Esophagus squamous epithelium (tissue), 5 donors: ENCODE measurements at places on chromosomes 6 and 20.

DNA sequence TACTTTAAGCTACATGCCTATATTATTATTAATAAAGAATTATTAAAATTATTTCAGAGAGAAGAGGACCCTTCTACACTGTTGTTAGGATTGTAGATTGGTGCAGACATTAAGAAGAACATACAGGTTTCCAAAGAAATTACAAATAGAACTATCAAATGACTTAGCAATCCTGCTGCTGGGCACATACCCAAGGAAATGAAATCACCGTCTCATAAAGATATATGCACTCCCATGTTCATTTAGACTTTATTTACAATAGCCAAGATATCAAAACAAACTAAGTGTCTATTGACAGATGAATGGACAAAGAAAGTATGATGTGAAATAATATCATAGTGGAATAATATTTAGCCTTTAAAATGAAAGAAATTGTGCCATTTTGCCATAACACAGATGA is 687.7 kb upstream of the POU3F2 start:
- H3K36me3 ChIP-seq, result no peaks in the 10 kb centered on the region
- no peaks in the 10 kb centered on the region for H3K27me3 ChIP-seq

DNA sequence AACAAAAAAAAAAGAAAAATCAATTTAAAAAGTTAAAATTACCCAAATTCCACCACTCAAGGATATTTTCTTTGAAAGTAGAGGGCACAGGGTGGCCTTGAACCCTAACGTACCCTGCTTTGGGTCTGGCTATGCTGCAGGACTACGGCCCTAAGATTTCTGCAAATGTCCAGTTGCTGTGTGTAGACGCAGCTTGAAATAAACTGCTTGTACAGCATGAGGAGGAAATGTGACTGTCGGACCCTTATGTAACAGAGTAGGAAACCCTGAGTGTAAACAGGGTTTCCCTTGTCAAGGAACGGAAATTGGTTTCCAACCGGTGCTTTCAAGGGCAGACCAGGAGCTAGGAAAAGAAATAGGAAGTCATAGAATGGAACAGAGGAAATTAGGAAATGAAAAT is 60.7 kb upstream of the SHLD1 start:
- H3K27me3 ChIP-seq, result no peaks in the 10 kb centered on the region
- no peak overlapping the region for H3K4me3 ChIP-seq
- H3K27ac ChIP-seq, result no peak overlapping the region

GRCh38 chr6:45970326-45970725 is 45.3 kb downstream of the CLIC5 start:
- H3K27me3 ChIP-seq, result no peaks in the 10 kb centered on the region
- H3K36me3 ChIP-seq, result no peaks in the 10 kb centered on the region
- DNase-seq, result no peak
- no peak overlapping the region for H3K4me3 ChIP-seq
- H3K27ac ChIP-seq, result no peak overlapping the region

DNA sequence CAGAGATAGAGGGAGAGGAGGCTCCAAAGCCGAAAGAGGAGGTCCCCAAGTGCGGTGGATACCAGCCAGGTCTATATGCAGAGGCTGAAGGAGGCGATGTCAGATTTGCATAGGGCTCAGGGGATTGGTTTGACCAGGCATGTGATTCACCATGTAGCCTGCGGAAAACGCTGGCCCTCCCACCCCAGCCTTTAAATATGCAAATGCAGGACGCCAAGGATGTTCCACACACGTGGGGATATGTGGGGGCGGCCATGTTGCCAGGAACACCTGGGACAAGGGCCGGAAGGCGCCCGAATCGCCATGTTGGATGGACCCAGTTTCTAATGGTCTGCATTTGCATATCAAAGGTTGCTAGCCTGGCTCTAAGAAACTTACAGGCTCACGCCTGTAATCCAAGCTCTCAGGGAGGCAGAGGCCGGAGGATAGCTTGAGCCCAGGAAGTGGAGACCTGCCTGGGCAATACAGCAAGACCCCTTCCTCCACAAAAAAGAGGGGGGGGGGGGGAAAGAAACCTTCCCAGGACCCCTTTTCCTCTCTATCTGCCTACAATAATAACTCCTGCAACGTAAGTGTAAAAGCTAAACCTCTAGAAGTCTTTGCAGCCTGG is 110.5 kb downstream of the TULP4 start:
- no peak for DNase-seq
- no peak overlapping the region for H3K4me3 ChIP-seq
- H3K27me3 ChIP-seq, result no peaks in the 10 kb centered on the region
- H3K36me3 ChIP-seq, result no peaks in the 10 kb centered on the region
- H3K27ac ChIP-seq, result no peak overlapping the region
- H3K4me1 ChIP-seq, result no peaks in the 10 kb centered on the region

DNA sequence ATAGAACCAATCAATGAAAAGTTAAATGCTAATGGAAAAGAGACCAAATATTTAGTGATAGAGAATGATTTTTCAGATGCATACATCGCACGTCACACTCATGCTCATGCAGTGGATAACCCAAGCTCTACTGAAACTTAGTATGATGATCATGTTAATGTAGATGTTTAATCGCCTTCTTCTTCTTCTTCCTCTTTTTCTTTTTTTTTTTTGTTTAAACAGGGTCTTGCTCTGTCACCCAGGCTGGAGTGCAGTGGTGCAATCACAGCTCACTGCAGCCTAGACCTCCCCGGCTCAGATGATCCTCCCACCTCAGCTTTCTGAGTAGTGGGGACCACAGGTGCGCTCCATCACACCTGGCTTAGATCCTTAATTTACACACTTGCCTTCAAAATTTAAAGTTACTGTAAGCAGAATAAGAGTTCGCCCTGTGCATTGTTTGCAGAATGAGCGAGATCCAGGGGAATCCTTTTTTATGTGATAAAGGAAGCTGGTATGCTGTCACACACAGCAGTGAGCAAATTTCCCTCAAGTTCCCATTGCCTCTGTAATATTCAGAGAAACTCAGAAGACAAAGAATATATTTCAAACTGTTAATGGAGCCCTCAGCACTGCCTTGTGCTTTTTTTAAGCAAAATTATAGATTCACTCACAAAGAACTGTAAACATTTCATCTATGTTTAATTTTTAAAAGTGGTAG is 194.2 kb upstream of the SGK1 start:
- no peak for DNase-seq
- H3K4me3 ChIP-seq, result no peak overlapping the region
- H3K27ac ChIP-seq, result peak overlapping the region; percentile 36
- H3K27me3 ChIP-seq, result no peaks in the 10 kb centered on the region

DNA sequence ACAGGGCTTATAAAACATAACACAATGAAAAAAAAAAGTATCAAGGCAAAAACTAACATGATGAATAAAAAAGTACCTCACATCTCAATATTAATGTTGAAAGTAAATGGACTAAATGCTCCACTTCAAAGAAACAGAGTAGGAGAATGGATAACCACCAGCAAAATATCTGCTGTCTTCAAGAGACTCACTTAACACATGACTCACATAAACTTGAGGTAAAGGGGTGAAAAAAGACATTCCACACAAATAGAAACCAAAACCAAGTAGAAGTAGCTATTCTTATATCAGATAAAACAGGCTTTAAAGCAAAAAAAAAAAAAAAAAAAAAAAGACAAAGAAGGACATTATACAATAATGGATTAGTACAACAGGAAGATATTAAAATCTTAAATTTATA is 86.9 kb downstream of the TBC1D32 start:
- no peaks in the 10 kb centered on the region for H3K27me3 ChIP-seq
- no peaks in the 10 kb centered on the region for H3K4me1 ChIP-seq
- no peak overlapping the region for H3K27ac ChIP-seq
- no peak for DNase-seq
- no peak overlapping the region for H3K4me3 ChIP-seq
- peaks cover 17% of the 10 kb centered on the region for H3K36me3 ChIP-seq

GRCh38 chr20:35320396-35321126 is 28.3 kb upstream of the FAM83C start:
- DNase-seq, result no peak
- no peak overlapping the region for H3K4me3 ChIP-seq
- H3K4me1 ChIP-seq, result peaks cover 4% of the 10 kb centered on the region
- no peaks in the 10 kb centered on the region for H3K36me3 ChIP-seq
- H3K27me3 ChIP-seq, result no peaks in the 10 kb centered on the region

DNA sequence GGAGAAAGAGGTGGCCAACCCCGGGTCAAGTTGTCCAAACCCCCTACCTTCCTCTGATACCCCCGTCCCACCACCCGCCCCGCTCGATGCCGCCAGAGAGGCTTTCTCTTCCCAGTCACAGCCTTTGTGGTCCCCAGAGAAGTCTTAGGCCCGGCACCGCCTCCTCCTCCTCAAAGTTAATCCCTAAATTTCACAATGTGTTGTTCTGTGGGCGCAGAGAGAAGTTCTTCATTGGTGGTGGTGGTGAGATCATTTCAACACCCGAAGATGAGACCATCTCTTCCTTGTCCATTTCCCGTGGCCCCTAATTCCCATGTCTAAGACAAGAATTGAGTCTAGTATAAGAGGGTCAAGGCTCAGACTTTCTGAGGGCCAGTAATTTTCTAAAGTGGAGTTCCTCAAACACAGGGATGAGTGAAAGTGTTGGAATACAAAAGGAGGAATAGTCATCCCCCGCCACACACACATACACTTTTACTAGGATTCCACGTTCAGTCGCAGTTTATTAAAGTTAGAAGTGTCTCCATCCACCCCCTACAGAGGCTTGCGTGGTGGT is 10.4 kb downstream of the TRIM31 start:
- peaks cover 22% of the 10 kb centered on the region for H3K4me1 ChIP-seq
- no peaks in the 10 kb centered on the region for H3K27me3 ChIP-seq
- peak overlapping the region; percentile 89 for H3K27ac ChIP-seq
- DNase-seq, result no peak

DNA sequence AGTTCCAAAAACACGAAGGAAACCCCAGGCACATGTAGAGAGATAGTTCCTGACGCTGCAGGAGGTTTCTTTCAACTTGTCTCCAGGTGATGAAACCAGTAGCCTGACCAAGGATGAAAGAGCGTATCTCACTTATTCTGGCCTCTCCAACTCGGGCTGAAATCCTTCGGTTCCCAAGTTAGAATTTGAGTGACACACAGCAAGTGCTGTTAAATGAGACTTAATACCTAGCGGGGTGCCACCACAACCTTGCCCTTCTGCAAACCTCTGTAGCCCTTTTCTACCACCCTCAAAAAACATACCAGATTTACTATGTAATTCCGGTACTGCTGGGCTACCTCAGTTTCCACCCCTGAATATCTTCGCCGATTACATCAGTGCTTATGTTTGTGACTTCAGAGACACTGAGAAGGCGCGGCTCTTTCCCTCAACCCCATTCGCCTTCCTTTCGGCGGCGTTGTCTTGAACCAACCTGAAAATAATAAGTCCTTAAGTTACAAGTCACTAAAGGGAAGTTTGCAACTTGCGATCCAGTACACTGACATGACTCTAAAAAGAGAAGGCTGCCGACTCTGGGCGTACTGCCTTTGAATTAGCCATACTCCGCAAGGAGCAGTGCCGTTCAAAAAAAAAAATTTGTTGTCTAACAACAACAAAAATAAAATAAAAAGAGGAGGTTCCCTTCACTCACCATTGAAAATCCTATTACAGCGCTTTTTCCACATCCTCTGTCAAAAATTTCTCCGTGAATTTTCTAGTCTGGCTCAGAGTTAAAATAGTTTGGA is 194.9 kb upstream of the ZNF184 start:
- H3K36me3 ChIP-seq, result no peaks in the 10 kb centered on the region
- H3K4me3 ChIP-seq, result no peak overlapping the region
- no peak overlapping the region for H3K27ac ChIP-seq
- peaks cover 3% of the 10 kb centered on the region for H3K4me1 ChIP-seq
- DNase-seq, result no peak
- H3K27me3 ChIP-seq, result peaks cover 26% of the 10 kb centered on the region

GRCh38 chr20:51760905-51761546 is 7.2 kb downstream of the ATP9A start:
- DNase-seq, result no peak
- H3K4me3 ChIP-seq, result no peak overlapping the region
- H3K36me3 ChIP-seq, result no peaks in the 10 kb centered on the region
- peak overlapping the region; percentile 39 for H3K27ac ChIP-seq
- no peaks in the 10 kb centered on the region for H3K27me3 ChIP-seq
- H3K4me1 ChIP-seq, result no peaks in the 10 kb centered on the region

DNA sequence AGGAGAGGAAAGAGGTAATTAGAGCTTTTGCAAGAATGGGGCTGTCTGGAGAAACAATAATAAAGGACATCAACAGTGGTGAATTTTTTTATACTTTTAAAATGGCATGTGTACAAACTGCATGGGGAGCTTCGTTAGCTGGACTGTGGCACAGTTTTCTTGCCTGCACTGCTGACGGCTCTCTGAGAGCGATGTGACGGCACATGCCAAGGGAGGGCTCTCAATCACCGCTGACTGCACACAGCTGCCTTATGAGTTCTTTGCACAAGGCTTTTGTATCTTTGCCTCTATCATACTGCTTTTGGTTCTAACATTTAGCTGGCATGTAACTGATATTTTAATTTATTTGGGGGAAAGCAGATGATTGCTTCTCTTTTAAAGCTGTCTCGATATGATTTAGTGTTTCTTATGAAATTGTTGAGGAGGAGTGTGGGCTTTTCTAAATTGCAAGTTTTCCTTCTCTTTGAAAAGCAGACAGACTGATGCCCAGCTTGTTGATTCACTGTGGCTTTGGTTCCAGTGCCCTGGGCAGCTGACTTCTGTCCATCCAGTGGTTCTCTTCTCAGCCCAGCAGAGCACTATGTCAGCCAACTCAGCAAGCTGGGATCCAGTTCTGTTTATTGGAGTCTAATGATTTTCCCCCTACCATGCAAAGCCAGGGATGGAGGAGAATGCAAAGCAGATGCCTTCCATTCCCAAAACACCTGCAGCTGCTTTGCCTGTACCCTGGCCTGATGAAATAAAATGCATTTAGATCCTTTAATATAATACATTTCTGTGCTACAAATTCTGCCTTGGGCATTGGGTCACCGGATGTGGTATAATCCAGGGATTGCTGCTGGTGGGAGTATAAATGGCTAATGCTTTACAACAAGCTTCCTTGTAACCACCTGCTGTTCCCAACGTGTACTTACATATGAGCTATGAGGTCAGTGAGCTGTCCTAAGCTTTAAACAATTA is 323.9 kb downstream of the ZFAND3 start:
- no peaks in the 10 kb centered on the region for H3K4me1 ChIP-seq
- H3K36me3 ChIP-seq, result no peaks in the 10 kb centered on the region
- no peak overlapping the region for H3K27ac ChIP-seq
- no peak for DNase-seq
